ENCODE measurements at places on chromosomes 4 and X.

DNA sequence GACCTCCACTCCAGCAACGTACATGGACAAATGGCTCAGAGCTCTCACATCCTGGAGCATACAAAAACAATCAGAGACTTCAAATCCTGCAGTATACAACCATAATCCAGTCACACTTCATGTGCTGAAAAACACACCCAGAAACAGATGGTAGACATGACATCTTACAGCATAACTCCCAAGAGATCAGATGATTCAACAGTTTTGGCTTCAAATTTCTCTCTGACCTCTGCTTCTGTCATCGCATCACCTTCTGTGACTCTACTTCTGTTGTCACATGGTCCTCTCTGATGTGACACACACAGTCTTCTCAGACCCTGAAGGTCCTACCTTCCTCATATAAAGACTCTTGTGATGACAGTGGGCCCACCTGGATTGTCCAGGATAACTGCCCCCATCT lies 18.5 kb downstream of the SUV39H1 start:
- no peak for DNase-seq

GRCh38 chr4:173091362-173091761 lies 77.2 kb upstream of the GALNT7 start:
- no peak for DNase-seq

- DNase-seq = no peak
Measured at GRCh38 chr4:14180983-14181601, 553.6 kb upstream of the BOD1L1 start.

- DNase-seq = no peak
Measured at GRCh38 chr4:18980516-18981233, 959.1 kb upstream of the LCORL start.

- DNase-seq = no peak
Measured at GRCh38 chrX:153537080-153537479, 19.6 kb downstream of the ATP2B3 start.

GRCh38 chr4:155889946-155890345 lies 13.6 kb upstream of the TDO2 start:
- DNase-seq = no peak

- no peak for DNase-seq
Measured at GRCh38 chrX:2708021-2708420, 16.9 kb downstream of the CD99 start.

- DNase-seq = no peak
Measured at GRCh38 chr4:145279122-145279960, 99.0 kb upstream of the OTUD4 start.

- DNase-seq = no peak
Measured at GRCh38 chrX:155874571-155875244, 6.4 kb upstream of the VAMP7 start.

- DNase-seq = no peak
Measured at GRCh38 chr4:118740869-118741268, 55.7 kb downstream of the METTL14 start.

DNA sequence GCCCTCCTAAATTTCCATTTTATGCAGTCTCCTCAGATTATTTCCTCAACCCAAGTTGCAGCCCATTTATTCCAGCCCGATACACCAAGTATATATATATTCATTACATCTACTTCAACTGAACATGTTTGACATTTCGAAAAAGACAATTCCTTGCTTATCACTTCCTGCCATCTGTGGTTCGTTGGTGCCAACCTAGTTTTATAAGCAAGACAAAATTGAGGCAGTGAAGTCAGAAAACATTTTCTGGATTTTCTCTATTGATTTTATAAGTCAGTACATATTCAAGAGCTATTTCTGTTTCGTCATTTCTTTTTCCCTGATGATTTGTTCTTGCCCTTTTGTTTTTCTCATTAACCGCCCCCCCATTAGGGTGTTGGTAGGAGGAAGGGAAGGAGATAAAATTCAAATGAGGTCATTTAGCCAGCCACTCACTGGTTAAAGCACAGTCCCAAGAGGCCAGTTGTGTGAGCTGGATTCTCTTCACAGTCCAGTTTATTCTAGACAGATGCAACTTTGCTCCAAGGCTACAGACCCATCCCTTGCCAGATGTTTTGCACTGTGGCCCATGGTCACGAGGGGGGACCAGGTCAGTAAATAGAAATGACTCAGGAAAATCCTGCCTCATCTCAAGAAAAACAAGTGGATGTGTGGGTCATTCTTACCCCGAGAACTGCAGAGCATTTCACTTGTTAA lies 20.3 kb upstream of the VEGFD start:
- DNase-seq = peak; percentile 0

GRCh38 chr4:950136-951020 lies 18.1 kb downstream of the TMEM175 start:
- DNase-seq = no peak

- no peak for DNase-seq
Measured at GRCh38 chr4:140595065-140595464, 26.3 kb upstream of the UCP1 start.

DNA sequence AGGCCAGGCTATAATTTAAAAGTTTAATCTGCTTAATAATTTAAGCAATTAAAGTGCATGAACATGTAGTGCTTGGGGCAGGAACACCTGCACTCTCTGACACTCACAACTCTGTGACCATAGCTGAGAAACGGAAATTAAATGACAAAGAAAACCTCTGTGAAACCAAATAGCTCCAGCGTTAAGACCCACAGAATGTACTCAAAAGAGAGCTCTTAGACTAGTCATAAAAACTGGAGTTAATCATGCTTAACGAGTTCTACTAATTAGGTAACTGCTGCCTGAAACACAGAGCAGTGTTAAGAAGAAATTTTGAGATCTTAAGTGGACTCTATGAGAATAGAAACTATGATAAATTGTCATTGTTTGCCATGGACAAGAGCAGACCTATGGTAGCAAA lies 174.4 kb upstream of the SPIN4 start:
- no peak for DNase-seq

DNA sequence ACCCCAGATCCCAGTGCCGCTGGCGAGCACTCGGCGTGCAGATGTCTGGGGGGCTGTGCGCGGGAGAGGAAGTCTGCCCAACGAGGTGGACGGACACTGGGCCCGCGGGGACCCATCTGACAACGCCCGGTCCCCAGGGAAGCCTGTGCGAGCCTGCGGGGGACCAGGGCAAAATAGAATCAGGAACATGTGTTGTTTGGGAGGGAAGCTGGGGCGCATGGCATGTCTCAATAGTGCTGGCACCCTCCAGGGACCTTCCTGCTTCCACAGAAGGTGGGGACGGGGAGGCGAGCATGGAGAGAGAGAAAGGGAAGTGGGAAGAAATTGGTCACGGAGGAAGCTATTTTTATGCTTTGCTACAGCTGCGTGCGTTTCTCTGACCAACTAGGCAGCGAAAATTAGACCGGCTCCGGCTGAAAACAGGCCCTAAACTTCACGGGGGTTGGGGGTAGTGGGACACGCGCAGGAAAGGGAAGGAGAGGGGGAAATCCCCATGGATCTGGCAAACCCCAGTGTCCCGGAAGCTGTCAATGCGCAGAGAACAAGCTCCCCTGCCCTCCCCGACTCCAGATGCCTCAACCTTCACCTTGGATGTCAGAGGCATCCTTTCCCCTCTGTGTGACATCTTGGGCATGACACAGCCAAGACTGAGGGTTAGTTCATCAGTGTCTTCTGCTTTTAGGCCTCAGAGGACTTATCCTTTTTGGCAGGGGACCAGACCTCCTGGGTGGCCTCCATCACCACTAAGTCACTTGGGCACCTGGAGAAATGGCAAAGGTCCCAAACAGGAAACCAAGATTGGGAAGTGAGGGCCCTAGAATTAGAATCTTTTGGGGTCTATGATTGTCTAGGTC lies 169.8 kb upstream of the BCOR start:
- DNase-seq = no peak

GRCh38 chr4:149296084-149296483 lies 519.6 kb downstream of the IQCM start:
- DNase-seq = no peak

DNA sequence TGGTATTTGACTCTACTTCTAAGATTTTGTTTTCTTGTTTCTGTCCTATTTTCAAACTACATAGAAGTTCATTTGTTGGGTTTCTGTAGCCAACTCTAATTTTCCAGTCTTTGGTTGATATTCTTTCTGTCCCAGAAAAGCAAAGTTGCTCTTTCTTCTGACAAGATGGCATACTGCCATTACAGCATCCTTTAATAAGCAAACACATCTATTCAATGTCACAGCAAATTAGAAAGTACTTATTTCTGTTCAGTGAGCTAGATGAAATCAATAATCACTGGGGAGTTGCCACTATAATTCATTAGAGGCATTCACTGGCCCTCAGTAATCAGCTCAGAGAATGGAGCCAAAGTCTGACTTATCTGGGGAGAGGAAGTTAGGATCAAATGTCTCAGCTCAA lies 1258.0 kb upstream of the IGFBP7 start:
- DNase-seq = no peak

DNA sequence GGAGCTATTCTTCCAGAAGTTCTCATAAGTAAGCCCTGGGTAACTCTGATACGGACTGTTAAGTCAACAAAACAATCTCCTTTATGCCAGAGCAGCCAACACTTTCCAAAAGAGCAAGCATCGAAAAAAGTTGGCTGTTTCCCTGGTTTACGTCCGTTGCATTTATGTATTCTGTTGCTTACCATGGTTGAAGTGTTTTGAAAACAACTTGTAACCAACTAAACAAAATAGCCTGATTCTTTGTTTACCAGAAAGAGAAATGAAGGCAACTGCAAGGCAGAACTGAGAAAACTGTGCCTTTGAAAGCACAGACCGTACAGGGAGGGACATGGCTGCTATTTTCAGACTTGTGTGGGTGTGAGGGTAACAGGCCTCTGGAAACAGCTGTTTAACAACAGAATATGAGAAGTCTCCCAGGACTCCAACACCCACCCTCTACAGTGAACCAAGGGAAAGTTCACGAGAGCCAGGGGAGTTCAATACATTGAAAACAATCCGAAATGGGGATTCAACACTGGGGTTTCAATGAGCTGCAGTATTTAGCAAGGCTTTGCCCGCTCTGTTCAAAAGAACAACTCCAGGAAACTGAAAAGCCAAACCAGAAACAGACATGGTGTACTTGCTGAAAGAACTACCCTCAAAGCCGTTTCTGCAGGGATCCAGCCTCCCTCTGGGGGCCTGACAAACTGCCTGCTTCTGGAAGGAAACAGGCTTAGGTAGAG lies 95.8 kb upstream of the EGFL6 start:
- no peak for DNase-seq

DNA sequence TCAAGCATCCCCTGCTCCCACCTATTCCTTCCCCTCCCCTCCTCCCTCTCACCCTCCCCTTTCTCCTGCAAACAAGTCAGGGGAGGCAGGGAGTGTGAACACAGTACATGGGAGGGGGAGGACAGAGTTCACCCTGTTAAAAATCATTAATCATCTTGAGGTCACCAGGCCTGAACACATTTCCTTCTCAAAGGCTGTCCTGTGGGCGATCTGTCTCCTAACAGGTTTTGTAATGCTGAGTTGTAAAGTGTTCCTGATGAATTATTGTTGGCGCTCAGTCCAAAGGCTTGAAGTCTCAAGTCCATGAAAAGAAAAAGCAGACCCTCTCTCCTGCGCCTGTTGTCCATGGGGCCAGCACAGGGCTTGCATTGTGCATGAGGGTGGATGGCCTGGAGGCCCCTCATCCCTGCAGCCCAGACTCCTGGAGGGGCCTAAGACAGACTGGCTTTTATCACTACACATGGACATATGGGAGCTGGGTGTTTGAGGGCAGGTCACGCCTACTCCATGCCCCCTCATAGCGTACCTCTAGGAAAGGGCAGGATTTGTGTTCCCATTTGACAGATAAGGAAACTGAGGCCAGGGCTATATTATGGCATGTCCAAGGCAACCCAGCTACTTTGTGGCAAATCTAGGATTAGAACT lies 189.1 kb downstream of the RAB28 start:
- no peak for DNase-seq

- no peak for DNase-seq
Measured at GRCh38 chr4:127141856-127142255, 490.9 kb upstream of the INTU start.

DNA sequence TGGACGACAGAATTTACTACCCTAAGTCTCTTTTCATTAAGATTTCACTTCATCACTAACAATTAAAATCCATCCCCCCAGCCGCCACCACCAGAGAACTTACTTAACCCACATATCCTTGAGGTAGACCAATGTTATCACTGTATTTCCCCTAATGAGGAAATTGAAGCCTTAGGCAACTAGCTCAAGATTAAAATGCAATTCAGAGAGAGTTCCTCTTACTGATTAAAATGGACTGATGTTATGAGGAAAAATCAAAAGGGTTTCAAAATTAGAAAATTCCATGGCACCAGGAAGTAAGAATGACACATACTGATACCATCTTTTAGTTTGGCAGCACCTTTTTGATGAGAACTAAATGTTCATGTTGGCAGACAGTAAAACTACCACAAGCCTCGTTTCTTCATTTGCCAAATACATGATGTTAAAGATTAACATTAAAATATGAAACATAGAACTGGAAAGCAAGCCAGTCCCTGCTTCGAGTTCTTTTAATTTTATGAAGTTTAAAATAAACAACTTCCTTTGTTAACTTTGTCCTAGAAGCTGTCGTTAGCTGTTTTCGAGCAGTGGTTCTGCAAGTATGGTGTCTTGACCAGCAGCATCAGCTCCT lies 69.3 kb upstream of the CCDC160 start:
- DNase-seq = no peak

Data from KG1 (cell line).